ENCODE measurements at places on chromosomes 4 and X. TPM values are rescaled to one million over a fixed set of nuclear protein-coding genes. Genes with fewer than 3 reads are reported as not detected.
A peak's percentile ranks its signal among the peaks of the same experiment; 100 is the strongest.

DNA sequence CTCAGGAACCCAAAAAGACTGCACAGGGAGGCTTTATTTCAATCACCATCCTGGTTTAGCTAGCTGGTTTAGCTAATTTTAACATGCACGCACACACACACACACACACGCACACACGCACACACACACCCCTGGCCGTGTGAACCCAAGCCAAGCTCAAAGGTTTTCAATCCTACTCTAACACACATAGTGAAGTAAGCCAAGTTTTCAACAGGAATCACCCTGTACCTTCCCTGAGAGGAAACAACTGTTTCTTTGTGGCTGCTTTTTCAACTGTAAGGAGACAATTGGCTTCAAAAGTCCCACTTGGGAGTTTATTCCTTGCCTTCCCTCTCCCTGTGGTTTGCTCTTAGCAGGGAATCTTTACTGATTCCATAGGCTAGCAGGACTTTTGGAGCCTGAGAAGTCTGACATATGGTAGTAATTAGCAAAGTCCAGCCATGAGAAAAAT is 98.9 kb upstream of the BMP3 start:
- H3K36me3 ChIP-seq: no peaks in the 10 kb centered on the region
- no peak for DNase-seq
- H3K4me1 ChIP-seq: no peaks in the 10 kb centered on the region
- H3K27ac ChIP-seq: no peak overlapping the region
- H3K27me3 ChIP-seq: no peaks in the 10 kb centered on the region

DNA sequence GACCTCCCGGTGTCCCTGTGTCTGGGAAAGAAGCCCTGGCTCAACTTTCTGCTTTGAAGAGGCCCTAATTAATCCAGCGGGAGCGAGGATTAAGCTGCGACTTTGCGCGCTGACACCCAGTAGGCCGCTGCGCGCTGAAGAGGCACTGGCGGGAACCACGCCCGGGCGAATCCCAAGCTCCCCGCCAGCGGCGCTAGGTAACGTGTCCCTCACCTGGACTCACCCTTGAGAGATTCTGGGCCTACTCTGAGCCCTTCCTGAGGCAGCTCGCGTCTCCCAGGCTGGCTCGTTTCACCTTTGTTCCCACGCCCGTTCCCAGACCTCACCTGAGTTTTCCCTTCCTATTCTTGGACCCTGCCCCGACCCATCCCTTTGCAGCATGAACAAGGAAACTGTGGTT is 616 bp upstream of the KLHL34 start:
- no peaks in the 10 kb centered on the region for H3K36me3 ChIP-seq
- H3K27ac ChIP-seq: no peak overlapping the region
- H3K27me3 ChIP-seq: peaks cover 32% of the 10 kb centered on the region
- no peak for DNase-seq
- H3K4me3 ChIP-seq: peak overlapping the region; percentile 33
- H3K4me1 ChIP-seq: no peaks in the 10 kb centered on the region

DNA sequence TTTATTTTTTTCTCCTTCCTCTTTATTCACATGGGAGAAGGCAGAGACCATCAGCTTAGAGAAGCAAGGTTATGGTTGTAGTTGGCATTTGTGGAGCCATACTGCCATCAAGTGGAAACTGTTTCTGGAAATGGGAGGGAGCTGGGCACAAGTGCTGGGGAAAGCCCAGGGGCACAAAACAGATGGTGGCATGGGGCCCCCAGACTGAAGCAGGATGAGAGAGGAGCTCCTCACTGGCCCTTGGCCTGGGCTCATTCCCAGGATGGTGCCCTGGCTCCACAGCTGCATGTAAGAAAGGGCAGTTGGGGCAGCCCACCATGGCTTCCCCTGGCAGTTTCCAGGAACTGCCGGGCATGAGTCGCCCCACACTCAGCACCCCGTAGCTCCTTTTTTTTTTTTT is 59.2 kb downstream of the NBDY start:
- no peak overlapping the region for H3K4me3 ChIP-seq
- no peaks in the 10 kb centered on the region for H3K36me3 ChIP-seq
- H3K4me1 ChIP-seq: peaks cover 11% of the 10 kb centered on the region
- H3K27ac ChIP-seq: no peak overlapping the region
- no peaks in the 10 kb centered on the region for H3K27me3 ChIP-seq
- DNase-seq: peak; percentile 84

GRCh38 chrX:3940000-3940610 is 226.7 kb upstream of the PRKX start:
- no peak for DNase-seq
- no peak overlapping the region for H3K27ac ChIP-seq
- H3K4me1 ChIP-seq: no peaks in the 10 kb centered on the region
- H3K27me3 ChIP-seq: no peaks in the 10 kb centered on the region
- H3K4me3 ChIP-seq: no peak overlapping the region
- no peaks in the 10 kb centered on the region for H3K36me3 ChIP-seq

- no peaks in the 10 kb centered on the region for H3K27me3 ChIP-seq
- H3K4me1 ChIP-seq: peaks cover 9% of the 10 kb centered on the region
- H3K36me3 ChIP-seq: no peaks in the 10 kb centered on the region
- peak overlapping the region; percentile 61 for H3K4me3 ChIP-seq
These were observed 5.4 kb upstream of the PRICKLE3 start for GRCh38 chrX:49191574-49192011.

VEGFD gene
- total RNA-seq: not detected

ZNF827 gene
- total RNA-seq: 14.8 TPM

Measured in stomach (tissue), 19 donors.